ENCODE measurements at places on chromosomes 16 and 17. TPM values are rescaled to one million over a fixed set of nuclear protein-coding genes. Genes with fewer than 3 reads are reported as not detected.
A peak's percentile ranks its signal among the peaks of the same experiment; 100 is the strongest.

ITGB4 gene
- polyA plus RNA-seq: 0.58 TPM

PABPN1L gene
- polyA plus RNA-seq: not detected

ZG16 gene
- polyA plus RNA-seq: not detected

USP7 gene
- 27.5 TPM for polyA plus RNA-seq

SAMD14 gene
- 3.8 TPM for polyA plus RNA-seq

C16orf74 gene
- polyA plus RNA-seq: 4.6 TPM

MAPK7 gene
- 12.8 TPM for polyA plus RNA-seq

NPIPA5 gene
- 4.7 TPM for polyA plus RNA-seq

IL21R gene
- polyA plus RNA-seq: 0.95 TPM

MLKL gene
- polyA plus RNA-seq: 4.8 TPM

DNA sequence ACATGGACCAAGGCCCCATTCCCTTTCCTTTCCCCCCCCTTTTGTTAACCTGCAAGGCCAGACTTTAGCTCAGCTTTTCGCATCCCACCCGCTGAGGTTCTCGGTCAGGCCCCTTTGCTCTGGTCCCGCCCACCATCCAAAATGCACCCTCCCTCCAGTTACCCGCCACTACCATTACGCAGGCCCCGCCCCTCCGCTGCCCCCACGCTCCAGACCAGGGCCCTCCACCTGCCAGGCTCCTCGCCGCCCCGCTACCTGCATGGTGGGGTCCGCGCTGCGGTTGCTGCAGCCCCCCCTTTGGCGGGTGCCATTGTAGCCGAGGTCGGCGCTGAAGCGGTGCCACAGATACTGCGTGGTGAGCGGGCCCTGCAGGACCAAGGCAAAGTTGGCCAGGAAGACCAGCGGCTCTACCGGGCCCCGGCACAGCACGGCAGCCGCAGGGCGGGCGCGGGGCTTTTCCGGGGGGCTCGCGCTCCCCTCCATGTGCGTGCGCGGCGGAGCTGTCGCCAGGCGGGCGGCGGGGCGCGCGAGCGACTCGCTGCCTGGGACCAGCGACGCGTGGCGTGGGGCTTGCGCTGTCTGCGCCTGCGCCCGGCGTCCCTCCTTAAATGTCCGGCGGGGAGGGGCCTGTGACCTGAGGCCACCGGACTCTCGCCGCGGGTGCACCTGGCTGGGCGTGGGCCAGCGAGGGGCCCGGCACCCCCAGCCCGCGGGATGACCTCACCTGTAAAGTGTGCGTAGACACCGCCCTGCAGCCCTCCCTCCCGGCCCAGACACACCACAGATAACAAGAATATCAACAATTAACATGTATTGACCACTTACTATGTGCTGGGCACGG is at the start of gene SLC46A1:
SLC46A1 (minus strand) TSS at position 581 of the 841 bp plus-strand sequence; CDS start at position 483, 98 bp downstream.
- H3K27me3 ChIP-seq: no peaks in the 10 kb centered on the region
- peaks cover 2% of the 10 kb centered on the region for H3K4me1 ChIP-seq
- no peak for DNase-seq
- no peaks in the 10 kb centered on the region for H3K36me3 ChIP-seq

DNA sequence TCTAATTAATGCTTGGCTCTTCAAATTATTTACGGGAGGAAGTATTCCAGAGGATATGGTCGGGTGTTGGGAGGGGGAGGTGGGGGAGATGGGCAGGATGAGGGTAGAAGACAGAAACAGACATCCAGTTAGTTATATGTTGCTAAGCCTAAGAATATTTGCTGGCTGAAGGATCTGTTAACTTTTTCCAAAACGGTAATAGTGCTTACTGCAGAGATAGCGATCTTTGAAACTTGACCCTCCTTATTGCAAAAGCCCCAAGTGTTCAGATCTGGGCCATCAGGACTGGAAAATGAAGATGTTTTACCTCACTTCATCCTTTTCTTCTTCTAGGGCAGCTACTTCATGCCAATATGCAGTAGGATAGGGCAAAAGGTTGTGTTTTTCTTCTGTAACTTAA is 27.0 kb upstream of the MMD start:
- H3K4me1 ChIP-seq: peaks cover 16% of the 10 kb centered on the region
- H3K4me3 ChIP-seq: no peak overlapping the region
- H3K27me3 ChIP-seq: no peaks in the 10 kb centered on the region

DNA sequence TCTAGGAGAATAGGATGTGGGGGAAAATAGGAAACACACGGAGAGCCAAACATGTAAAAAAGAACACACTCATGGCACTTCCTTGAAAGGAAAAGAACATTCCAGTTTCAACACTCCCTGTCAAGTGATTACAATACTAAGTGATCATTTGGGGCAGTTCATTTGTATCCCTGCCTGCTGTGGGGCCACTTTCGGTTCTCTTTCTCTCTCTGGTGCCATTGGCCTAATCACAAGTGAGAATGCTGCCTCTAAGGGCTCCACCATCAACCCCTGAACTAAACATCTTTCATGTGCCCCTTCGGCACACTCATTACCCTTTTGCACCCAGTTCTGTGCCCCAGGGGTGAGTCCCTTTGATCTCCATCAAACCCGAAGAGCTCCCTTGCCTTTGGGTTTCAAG is 197.3 kb downstream of the CEP112 start:
- no peaks in the 10 kb centered on the region for H3K36me3 ChIP-seq
- DNase-seq: no peak
- no peak overlapping the region for H3K27ac ChIP-seq
- H3K4me3 ChIP-seq: no peak overlapping the region

DNA sequence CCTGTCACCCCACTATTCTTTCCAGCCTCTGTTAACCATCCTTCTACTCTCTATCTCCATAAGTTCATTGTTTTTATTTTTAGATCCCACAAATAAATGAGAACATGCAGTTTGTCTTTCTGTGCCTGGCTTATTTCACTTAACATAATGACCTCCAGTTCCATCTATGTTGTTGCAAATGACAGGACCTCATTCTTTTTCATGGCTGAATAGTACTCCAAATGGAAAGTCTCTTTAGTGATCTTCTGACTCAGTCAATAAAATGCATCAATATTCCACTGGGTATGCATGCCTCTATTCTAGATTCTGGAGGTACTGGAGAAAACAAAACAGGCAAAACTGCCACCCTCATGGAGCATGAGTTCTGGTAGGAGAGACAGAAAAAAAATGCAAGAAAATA is 459.0 kb downstream of the XYLT1 start:
- no peaks in the 10 kb centered on the region for H3K27me3 ChIP-seq
- no peaks in the 10 kb centered on the region for H3K36me3 ChIP-seq
- H3K4me1 ChIP-seq: no peaks in the 10 kb centered on the region

DNA sequence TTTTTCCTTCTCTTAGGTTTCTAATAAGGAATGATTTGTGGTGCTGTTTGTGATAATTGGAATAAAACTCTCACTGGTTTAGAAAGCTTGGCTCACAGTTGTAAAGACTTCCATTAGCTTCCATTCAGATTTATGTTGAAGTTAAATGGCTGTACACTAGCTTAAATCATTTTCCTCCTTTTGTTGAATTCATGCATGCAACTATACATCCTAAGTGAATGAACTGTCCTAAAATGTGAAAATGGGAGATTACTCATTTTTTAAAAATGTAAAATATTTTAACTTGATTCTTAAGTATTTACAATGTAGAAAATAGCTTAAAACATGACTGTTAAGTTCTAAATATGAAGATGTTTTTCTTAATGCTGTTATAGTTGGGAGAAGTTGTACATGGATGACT is 15.2 kb downstream of the PRKCA start:
- no peak for DNase-seq
- H3K27ac ChIP-seq: peak overlapping the region; percentile 46
- H3K4me1 ChIP-seq: peaks cover 10% of the 10 kb centered on the region
- H3K36me3 ChIP-seq: no peaks in the 10 kb centered on the region
- no peaks in the 10 kb centered on the region for H3K27me3 ChIP-seq

DNA sequence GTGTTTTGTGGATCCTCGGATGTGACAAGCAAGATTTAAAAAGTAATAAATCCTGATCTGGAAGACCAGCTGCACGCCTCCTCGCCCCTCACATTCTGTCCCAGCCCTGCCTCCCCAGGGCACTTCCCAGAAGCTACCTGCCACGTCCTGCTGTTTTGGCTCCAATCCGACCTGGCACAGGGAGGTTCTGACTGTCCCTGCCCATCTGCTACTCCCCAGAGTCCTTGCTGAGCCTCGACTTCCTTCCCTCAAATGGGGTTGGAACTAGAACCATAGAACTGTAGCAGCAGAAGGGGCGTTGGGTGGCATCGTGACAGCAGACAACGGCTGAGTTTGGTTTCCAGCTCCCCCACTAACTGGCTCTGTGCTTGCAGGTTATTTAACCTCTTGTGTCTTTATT is 71.7 kb downstream of the RPH3AL start:
- H3K27ac ChIP-seq: no peak overlapping the region
- no peak overlapping the region for H3K4me3 ChIP-seq
- no peak for DNase-seq

DNA sequence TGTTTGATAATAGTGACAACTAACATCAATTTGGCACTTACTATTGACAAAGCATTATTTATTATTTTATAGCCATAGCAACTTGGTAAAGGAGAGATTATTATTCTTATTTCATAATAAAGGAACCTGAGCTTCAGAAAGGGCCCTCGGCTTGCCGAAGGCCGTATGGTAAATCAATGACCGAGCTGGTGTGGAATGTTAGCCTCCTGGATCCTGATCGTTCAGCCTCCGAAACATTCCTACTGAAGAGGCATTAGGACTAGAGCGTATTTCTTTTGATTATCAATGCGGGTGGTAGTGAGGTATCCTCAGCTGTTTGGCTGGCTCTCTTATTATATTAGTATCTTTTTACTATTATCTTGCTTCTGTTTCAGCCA is 199.3 kb upstream of the TBX2 start:
- H3K27ac ChIP-seq: peak overlapping the region; percentile 87
- no peak overlapping the region for H3K4me3 ChIP-seq
- no peaks in the 10 kb centered on the region for H3K27me3 ChIP-seq

DNA sequence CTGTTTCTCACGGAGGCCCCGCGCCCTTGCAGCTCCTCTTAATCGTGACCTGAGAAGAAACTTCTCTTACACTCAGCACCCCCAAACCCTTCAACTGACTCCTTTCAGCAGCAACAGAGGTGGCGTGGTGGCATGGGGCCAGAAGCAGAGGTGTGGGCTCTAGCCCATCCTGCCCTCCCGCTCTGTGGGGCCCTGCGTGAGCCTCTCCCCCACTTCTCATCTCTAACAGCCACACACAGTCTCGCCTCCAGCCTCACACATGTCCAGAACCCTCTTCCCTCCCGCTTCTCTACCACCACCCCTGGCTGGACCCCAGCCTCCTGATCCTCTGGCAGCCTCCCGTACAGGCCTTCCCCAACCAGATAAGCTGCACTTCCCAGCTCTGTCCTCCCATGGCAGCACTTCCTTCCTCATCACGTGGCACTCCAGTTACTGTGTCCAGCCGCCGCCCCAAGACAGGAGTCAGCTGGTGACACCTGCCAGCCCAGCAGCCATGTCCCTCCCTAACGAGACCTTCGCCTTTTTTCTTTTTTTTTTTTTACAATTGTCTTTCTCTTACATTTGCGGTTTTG is 30.5 kb downstream of the NSMCE1 start:
- H3K27ac ChIP-seq: peak overlapping the region; percentile 66
- peaks cover 35% of the 10 kb centered on the region for H3K4me1 ChIP-seq

DNA sequence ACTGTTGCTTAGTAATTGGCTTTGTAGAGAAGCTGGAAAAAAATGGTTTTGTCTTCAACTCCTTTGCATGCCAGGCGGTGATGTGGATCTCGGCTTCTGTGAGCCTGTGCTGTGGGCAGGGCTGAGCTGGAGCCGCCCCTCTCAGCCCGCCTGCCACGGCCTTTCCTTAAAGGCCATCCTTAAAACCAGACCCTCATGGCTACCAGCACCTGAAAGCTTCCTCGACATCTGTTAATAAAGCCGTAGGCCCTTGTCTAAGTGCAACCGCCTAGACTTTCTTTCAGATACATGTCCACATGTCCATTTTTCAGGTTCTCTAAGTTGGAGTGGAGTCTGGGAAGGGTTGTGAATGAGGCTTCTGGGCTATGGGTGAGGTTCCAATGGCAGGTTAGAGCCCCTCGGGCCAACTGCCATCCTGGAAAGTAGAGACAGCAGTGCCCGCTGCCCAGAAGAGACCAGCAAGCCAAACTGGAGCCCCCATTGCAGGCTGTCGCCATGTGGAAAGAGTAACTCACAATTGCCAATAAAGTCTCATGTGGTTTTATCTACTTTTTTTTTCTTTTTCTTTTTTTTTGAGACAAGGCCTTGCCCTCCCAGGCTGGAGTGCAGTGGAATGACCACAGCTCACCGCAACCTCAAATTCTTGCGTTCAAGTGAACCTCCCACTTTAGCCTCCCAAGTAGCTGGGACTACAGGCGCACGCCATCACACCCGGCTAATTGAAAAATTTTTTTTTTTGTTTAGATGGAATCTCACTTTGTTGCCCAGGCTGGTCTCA is 6.2 kb upstream of the TMEM235 start:
- H3K27me3 ChIP-seq: peaks cover 3% of the 10 kb centered on the region
- no peaks in the 10 kb centered on the region for H3K4me1 ChIP-seq
- no peak overlapping the region for H3K4me3 ChIP-seq
- no peak overlapping the region for H3K27ac ChIP-seq
- H3K36me3 ChIP-seq: peaks cover 5% of the 10 kb centered on the region

GRCh38 chr17:9568957-9569588 is 6.5 kb downstream of the STX8 start:
- H3K36me3 ChIP-seq: no peaks in the 10 kb centered on the region
- no peaks in the 10 kb centered on the region for H3K4me1 ChIP-seq
- no peaks in the 10 kb centered on the region for H3K27me3 ChIP-seq
- H3K4me3 ChIP-seq: no peak overlapping the region

DNA sequence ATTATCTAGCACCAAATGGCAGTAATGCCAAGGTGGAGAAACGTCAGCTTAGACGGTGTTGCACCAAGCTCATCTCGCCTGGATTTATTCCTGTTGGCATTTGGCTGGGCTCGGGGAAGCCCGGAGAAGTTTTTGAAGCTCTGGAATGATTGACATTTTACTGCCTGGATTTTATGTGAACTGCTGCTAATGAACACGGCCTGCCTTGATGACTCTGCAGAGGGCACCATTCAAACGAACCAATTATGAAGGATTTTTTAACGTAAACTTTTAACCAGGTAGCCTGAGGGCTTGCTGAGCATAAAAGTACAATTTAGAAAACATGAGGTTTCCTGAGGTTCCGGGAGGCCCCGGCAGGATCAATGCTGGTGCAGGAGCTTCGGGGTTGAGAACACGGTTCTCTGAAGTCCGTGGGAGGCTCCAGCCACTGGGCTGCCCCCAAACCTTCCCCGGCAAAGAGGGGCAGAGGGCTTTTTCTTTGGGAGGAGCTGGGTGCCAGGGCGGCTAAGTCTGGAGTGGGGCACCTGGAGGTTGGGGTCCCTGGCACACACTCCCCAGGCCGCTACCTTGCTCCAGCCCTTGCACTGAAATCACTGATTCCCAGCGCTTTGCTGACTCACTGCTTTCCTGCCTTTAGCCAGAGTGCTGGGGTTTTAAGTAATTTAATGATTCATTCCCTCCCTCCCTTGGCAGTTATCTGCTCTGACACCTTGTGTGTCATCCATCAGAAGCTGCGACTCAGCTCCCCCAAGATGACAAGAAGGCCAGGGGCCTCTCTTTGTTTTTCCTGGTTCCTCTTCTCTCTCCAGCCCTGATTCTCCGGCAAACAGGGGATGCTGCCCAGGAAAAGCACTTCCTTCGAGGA is 161.2 kb upstream of the IRX3 start:
- no peak overlapping the region for H3K4me3 ChIP-seq
- H3K4me1 ChIP-seq: peaks cover 4% of the 10 kb centered on the region
- no peaks in the 10 kb centered on the region for H3K27me3 ChIP-seq
- peak; percentile 88 for DNase-seq
- no peaks in the 10 kb centered on the region for H3K36me3 ChIP-seq

GRCh38 chr17:79048826-79049755 is 25.1 kb downstream of the C1QTNF1 start:
- H3K27me3 ChIP-seq: no peaks in the 10 kb centered on the region
- no peak for DNase-seq
- H3K27ac ChIP-seq: no peak overlapping the region
- no peak overlapping the region for H3K4me3 ChIP-seq
- H3K36me3 ChIP-seq: no peaks in the 10 kb centered on the region
- no peaks in the 10 kb centered on the region for H3K4me1 ChIP-seq

Measured in fibroblast of lung (primary cell).